ENCODE measurements at places on chromosomes 4 and X.

DNA sequence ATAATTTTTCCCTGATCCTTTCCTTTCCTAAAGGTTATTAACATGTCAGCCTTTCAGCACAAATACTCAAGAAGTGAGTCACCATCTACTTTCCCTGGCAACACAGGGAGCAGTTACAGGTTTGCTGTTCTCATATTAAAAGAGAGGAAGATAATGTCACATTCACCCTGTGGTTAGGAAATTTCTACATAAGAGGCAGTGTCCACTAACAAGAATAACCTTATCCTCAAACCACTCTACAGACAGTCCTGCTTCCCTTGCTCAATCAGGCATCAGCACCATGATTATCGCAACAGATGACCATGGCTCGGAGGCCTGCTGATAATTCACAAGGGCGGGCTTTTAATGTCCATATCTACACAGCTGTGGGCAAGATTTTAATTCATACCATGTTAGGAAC is 30.9 kb downstream of the RNF150 start:
- no peak for DNase-seq

DNA sequence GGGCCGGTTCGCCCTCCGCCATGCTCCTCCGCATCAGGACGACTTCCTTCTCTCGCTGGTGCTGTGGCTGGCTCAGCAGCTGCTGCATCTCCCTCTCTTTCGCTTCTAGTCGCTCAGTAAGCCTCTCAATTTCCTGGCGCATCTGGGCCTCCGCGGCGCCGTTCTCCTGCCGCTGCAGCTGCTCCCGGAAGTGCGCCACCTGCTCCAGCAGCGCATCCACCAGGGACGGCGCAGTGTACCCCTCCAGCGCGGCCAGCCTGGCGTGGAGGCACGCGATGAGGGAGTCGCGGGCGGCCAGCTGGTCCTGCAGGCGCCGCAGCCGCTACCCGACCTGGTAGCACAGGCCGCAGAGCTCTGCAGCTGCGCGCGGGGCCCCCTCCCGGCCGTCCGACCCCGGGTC is 97.4 kb upstream of the MED14 start:
- DNase-seq: no peak

- DNase-seq: no peak
These were observed 1.4 kb downstream of the APLN start for GRCh38 chrX:129653181-129653970.

- no peak for DNase-seq
These were observed 26.4 kb downstream of the TIGD2 start for GRCh38 chr4:89137695-89138094.

GRCh38 chr4:69849969-69850368 is 10.0 kb downstream of the SULT1E1 start:
- no peak for DNase-seq

DNA sequence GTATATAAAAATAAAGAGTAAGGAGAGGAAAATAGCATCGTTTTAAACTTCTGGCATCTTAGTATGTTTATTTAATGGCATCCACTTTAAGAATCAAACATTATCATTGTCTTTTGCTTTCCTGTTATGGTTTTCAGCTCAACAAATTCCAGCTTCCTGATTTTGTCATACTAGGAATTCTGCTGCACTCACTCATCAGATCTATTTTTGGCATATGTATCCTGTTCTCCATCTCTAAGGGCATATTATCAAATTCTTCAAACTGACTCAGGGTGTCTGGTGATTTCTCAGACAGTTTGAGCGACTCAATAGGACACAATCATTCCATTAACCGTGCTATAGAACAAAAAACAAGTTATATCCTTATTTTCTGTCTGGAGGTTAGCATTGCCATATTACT is 248.5 kb upstream of the DIAPH2 start:
- DNase-seq: no peak

DNA sequence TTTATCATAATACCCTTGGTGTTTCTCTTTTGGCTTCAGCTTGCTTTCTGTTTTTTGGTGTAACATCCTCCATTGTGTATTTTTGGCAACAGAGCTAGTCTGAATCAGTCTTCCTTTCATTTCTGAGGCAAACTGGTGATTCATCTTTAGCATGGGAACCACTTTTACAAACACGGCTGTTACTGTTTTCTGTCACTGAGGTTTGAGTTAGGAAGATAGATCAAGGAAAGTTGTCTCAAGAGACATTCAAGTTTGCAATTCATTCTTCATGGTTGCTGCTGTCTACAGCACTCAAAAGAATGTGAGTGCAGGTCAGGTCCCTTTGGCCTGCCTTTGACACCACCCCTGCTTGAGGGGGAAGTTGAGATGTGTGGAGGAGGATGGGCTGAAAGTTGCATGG is 36.3 kb downstream of the IL21 start:
- DNase-seq: no peak

- no peak for DNase-seq
These were observed 74.4 kb downstream of the NFKB1 start for GRCh38 chr4:102575369-102576129.

- DNase-seq: no peak
These were observed 89.0 kb downstream of the KDR start for GRCh38 chr4:55036405-55036804.

- no peak for DNase-seq
These were observed 49.4 kb downstream of the DTHD1 start for GRCh38 chr4:36330796-36331195.

DNA sequence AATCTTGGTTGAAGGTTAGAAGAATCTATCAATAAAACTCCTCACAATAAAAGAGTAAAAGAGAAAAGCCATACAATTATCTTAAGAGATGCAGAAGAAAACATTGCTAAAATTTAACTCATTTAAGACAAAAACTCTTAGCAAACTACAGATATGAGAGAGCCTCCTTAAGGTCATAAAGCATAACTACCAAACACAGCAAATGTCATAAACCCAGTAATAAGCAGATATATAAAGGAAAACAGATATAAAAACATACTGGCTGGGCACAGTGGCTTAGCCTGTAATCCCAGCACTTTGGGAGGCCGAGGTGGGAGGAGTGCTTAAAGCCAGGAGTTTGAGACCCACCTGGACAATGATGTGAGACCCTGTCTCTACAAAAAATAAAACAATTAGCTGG is 165.3 kb downstream of the FAM13A start:
- DNase-seq: no peak

GRCh38 chrX:3345281-3346191 is 916 bp downstream of the MXRA5 start:
- no peak for DNase-seq

DNA sequence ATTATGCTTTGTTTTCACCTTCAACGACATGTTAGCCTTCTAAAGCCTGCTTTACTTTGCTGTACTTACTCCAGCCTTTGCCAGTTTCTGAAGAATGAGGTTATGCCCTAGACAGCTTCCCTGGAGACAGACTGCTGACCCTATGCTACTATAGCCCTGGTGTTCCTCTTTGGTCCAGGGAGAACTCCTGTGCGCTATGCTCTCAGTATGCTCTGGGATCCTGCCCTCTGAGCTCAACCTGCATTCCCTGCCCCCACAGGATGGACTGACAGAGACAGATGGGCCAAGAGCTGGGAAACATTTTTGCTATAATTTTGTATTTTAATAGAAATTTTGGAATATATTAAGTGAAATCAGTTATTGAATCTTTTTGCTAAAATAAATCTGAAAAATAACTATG is 425.9 kb downstream of the TMA16 start:
- DNase-seq: no peak
